Activated CD4-positive, CD25-positive, alpha-beta regulatory T cell treated with anti-CD3 and anti-CD28 coated beads, Interleukin-2, amount 50 U/mL, for 16 hours (primary cell): ENCODE measurements at places on chromosomes 6 and 20.

DNA sequence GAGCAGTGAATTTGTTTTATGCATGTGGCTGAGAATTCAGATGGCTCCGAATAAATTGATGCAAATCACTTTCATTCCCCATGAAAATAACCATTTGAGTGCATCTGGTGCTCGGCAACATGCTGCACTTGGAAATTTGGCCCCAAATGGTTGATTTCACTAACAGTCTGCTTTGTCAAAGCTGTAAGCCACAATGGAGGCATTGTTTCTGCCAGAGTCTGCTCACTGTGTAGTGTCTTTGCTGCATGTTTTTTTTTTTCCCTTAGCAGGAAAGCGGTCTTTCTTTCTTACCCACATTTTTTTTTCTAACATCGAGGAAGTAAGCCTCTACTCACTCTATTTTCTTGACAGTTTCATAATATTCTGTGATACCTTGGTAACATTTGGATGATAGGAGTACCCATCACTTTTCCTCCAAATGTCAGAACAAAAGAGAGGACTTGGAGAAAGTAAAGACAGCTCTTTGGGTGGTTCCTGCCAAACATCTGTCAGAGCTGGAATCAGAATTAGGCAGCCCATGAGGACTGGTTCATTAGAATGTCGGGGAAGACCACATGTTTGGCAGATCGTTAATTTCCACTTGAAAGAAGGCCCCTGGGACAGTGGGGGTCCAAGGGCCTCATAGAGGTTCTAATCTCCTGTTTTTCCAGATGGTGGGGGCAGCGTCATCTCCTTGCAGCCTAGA lies 149.5 kb downstream of the DOK5 start:
- DNase-seq = no peak

GRCh38 chr20:33650753-33651561 lies 11.2 kb upstream of the C20orf144 start:
- no peak for DNase-seq

DNA sequence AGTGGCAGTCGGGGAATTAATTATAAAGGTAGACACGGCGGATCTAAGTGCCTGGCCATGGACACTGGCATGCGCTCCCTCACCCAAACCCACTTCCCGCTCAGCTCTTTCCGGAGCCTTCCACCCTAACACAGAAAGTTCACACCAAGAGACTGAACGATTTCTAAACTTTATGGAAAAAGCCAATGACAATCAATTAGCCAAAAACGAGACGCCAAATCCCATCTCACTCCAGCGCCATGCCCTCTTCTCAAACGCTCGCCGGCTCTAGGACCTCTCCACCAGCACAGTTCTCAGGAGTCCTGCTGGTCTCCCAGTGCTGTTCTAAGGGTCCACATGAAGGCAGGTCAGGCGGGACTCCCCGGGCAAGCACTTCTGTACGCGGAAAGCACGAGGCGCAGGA lies 641 bp downstream of the SF3B5 start:
- no peak for DNase-seq

- no peak for DNase-seq
Measured at GRCh38 chr20:39029364-39029763, 67.2 kb downstream of the DHX35 start.

- no peak for DNase-seq
Measured at GRCh38 chr6:97215157-97215769, 67.8 kb downstream of the MMS22L start.

DNA sequence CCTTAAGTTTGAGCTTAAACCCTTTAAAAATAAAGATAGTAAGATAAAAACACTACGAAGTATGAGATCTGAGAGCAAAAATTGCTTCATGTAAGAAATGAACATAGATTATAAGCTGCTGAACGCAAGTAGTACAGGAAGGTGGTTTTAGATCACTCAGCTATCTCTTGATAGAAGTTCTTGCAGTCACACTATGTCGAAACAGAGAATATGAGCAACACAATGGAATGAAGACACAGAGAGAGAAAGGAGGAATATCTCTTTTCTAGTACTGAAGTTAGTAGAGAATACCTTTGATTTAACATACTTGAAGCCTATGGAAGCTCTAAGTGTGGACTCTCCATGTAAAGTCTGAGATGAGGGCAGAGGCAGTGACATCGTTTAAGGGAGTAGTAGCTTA lies 162.7 kb downstream of the CDK19 start:
- no peak for DNase-seq

GRCh38 chr6:22027040-22027725 lies 269.7 kb downstream of the PRL start:
- DNase-seq = no peak

DNA sequence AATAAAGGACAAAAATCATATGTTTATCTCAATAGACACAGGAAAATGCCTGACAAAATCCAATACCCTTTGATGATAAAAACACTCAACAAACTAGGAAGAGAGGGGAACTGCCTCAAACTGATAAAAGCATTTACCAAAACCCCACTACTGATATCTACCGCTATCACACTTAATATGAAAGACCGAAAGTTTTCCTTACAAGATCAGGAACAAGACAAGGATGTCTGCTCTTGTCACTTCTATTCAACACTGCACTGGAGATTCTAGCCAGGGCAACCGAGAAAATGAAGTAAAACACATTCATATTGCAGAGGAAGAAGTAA lies 25.1 kb downstream of the GZF1 start:
- no peak for DNase-seq

- no peak for DNase-seq
Measured at GRCh38 chr6:154474648-154475428, 35.6 kb downstream of the CNKSR3 start.

GRCh38 chr20:43564993-43565757 lies 6.3 kb downstream of the SGK2 start:
- DNase-seq = no peak

DNA sequence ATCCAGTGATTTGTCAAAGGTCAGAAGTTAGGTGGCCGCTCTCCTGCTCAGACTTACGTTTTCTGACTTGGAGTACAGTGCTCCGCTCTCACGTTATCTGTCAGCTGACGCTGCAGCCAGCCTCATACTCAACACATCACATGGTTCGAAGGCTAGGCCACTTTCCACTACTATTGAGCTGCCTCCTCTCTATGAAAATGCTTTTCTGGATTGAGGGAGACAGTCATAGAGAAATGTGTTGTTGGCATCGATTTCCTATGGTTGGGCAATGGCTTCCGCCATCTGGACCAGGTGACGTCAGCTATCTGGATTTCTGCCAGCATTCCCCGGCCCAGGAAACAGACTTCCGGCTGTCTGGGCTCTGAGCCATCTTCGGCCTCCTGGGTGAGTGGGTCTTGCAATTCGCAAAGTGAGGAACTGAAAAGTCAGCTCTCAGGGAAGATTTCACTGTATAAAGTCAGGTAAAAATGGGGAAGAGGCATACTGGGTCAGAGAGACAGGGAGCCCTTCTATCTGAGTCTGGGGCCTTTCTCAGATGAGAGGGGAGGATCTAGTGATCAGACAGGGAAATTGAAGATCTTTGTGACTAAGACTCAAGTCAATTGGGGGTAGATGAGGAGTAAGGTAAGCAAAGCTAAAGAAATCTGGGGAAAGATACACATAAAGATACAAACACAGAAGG lies 37.5 kb upstream of the IER3 start:
- no peak for DNase-seq

- DNase-seq = no peak
Measured at GRCh38 chr20:41786158-41786557, 168.0 kb upstream of the CHD6 start.

DNA sequence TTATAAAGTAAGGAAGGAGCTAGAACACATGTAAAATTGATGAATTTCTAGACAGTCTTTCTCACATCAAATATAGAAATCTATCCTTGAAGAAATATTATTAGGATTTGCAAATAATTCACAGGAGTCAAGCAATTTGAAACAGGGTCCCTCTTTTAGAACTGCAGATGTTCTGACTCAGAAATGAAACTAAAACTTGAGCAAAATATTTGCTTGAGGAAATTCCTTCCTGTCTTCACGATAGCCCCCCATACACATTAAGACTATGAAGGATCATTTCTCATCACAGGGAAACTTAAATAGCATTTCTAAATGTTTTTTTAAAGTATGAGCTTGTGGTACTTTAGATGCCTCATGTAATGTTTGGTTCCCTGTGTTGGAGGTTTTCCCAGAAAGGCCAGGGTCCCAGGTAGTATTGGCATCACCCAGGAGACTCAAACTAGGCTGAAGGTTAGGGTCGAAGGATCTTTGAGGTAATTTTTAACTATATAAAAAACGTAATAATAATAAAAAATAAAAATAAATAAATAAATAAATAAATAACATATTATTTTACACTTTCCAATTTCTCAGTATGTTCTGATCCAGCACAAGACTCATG lies 144.0 kb upstream of the TBX18 start:
- DNase-seq = no peak

- no peak for DNase-seq
Measured at GRCh38 chr6:25171301-25171700, 107.9 kb upstream of the CARMIL1 start.
